ENCODE measurements at places on chromosomes 2 and 18. TPM values are rescaled to one million over a fixed set of nuclear protein-coding genes. Genes with fewer than 3 reads are reported as not detected.

GRCh38 chr2:45140675-45141074, 131.4 kb upstream of the SIX2 start:
- H3K4me3 ChIP-seq: no peak overlapping the region
- no peaks in the 10 kb centered on the region for H3K4me1 ChIP-seq
- no peak overlapping the region for H3K27ac ChIP-seq
- no peaks in the 10 kb centered on the region for H3K36me3 ChIP-seq
- DNase-seq: no peak
- H3K27me3 ChIP-seq: peaks cover 35% of the 10 kb centered on the region

DNA sequence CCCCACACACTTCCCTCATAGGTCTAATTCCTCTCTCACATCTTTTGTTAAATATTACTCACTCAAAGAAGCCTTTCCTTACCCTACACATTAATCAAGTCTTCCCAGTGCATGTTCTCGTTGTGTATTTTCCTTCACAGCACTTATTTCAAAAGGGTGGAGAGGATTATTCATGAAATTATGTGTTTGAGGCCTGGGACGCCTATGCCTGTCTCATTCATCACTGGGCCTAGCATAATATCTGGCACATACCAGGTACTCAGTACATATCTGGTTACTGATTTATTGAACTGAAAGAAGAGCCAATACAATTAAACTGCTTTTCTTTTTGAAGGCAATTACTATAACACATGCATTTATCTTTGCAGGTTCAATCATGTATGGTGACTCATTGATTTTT, 15.1 kb upstream of the MALL start:
- no peak overlapping the region for H3K4me3 ChIP-seq
- H3K36me3 ChIP-seq: no peaks in the 10 kb centered on the region

Gene EPB41L5
- 32.0 TPM for polyA plus RNA-seq

Gene TDRD15
- polyA plus RNA-seq: not detected

DNA sequence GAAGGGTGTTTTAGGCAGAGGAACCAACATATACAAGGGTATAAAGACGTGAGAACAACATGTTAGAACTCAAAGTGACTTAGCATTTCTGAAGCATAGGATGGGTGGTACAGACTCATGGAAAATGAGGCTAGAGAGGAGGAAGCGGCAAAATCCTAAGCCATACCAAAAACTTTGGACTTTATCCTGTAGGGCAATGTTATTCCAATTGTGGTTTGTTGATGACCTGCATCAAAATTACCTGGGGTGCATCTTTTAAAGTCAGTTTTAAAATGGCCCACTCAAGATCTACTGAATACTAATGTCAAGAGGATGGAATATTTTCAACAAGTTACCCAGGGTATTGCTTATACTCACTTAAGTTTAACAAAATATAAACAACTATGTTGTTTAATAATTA, 34.8 kb downstream of the RAPH1 start:
- H3K36me3 ChIP-seq: no peaks in the 10 kb centered on the region
- H3K27ac ChIP-seq: no peak overlapping the region
- H3K4me3 ChIP-seq: no peak overlapping the region
- no peak for DNase-seq

- no peak overlapping the region for H3K27ac ChIP-seq
- no peaks in the 10 kb centered on the region for H3K27me3 ChIP-seq
- DNase-seq: no peak
- H3K4me1 ChIP-seq: no peaks in the 10 kb centered on the region
- no peak overlapping the region for H3K4me3 ChIP-seq
Observed at GRCh38 chr2:224932522-224932921, 109.7 kb downstream of the DOCK10 start.

Gene LRPPRC
- 89.1 TPM for polyA plus RNA-seq

Gene BOLL
- 0.09 TPM for polyA plus RNA-seq

Gene PLGLB1
- 8.2 TPM for polyA plus RNA-seq

DNA sequence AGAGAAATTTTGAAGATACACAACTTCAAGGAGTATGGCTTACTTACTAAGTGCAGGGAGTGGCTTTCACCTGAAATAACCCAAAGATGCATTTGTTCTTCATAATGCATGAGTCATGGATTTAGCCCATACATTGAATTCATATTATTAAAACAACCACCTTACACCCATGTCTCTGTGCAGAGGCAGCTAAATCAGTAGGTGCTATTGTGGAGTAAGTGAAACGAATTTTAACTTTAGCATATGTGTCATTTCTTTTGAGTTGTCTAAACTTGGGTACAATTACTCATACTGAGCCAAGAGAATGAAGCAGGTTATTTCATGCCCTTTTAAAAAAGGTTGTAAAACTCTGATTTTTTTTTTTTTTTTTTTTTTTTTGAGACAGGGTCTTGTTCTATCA, 11.0 kb upstream of the ANKRD29 start:
- no peak for DNase-seq
- no peaks in the 10 kb centered on the region for H3K4me1 ChIP-seq
- no peaks in the 10 kb centered on the region for H3K27me3 ChIP-seq

Gene SPC25
- 7.4 TPM for polyA plus RNA-seq

GRCh38 chr2:102187496-102188150, 800 bp downstream of the IL1RL2 start:
- peaks cover 7% of the 10 kb centered on the region for H3K4me1 ChIP-seq
- H3K36me3 ChIP-seq: no peaks in the 10 kb centered on the region
- no peak overlapping the region for H3K27ac ChIP-seq
- peaks cover 28% of the 10 kb centered on the region for H3K27me3 ChIP-seq
- peak; percentile 55 for DNase-seq

GRCh38 chr2:17873021-17873420, 5.4 kb upstream of the KCNS3 start:
- peaks cover 44% of the 10 kb centered on the region for H3K27me3 ChIP-seq
- no peak overlapping the region for H3K4me3 ChIP-seq
- H3K36me3 ChIP-seq: no peaks in the 10 kb centered on the region
- DNase-seq: no peak
- H3K27ac ChIP-seq: no peak overlapping the region
- H3K4me1 ChIP-seq: no peaks in the 10 kb centered on the region

DNA sequence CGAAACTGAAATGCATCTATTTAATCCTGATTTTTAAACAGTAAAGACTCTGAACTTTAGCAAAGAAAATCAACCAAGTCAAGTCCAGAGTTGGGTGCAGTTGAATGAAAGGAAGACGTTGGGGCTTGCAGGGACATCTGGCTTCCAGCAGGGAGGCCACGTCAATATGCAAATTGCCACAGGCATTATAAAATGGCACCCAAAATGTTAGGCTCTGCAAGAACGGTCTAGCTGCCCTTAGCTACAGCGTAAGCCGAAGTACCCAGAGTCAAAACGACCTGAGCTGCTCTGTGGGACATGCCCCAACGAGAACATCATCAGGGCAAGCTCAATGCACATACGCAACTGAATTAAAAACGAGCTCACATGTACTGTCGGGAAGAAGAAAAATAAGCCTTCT, 30.7 kb downstream of the DOCK10 start:
- no peak overlapping the region for H3K4me3 ChIP-seq
- H3K4me1 ChIP-seq: peaks cover 3% of the 10 kb centered on the region
- no peaks in the 10 kb centered on the region for H3K36me3 ChIP-seq
- DNase-seq: no peak
- no peaks in the 10 kb centered on the region for H3K27me3 ChIP-seq

Gene CCDC85A
- polyA plus RNA-seq: 1.0 TPM

Gene UGT1A4
- polyA plus RNA-seq: 0.04 TPM
